NCI-H2227 treated with DMSO at 0.1 percent for 48 hours (cell line): ENCODE measurements at places on chromosomes 12 and 14.
A peak's percentile ranks its signal among the peaks of the same experiment; 100 is the strongest.

GRCh38 chr12:110247340-110248095 is 33.5 kb upstream of the ATP2A2 start:
- no peak for DNase-seq

GRCh38 chr12:62679608-62680007 is 213.0 kb downstream of the MON2 start:
- no peak for DNase-seq

DNA sequence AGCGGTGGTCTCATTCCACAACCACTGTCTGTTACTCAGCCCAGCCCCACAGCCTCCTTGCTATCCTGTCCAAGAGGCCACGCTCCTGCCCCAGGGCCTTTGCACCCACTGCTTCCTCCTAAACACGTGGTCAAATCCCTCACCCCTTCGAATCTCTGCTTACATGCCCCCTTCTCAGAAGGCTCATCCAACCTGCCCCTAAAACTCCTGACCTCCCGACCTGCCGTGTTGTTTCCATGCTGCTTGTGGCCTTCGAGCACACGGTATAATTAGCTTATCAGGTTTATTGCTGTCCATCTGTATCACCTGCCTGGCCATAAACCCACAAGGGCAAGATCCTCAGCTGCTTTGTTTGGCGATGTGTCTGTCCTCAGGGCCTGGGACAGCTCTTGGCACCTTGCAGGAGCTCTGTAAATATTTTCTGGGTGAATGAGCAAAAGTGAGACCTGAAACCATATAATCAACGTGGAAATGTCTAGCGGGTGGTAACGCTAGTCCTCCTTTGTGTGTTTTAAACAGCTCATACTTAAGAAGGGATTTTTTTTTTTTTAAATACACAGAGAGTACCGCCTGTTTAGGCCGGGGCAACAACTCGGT is 36.0 kb downstream of the SCARB1 start:
- peak; percentile 54 for DNase-seq

GRCh38 chr12:115932066-115932465 is 345.4 kb downstream of the MED13L start:
- no peak for DNase-seq

- no peak for DNase-seq
Observed at GRCh38 chr12:18387706-18388105, 126.4 kb downstream of the PIK3C2G start.

DNA sequence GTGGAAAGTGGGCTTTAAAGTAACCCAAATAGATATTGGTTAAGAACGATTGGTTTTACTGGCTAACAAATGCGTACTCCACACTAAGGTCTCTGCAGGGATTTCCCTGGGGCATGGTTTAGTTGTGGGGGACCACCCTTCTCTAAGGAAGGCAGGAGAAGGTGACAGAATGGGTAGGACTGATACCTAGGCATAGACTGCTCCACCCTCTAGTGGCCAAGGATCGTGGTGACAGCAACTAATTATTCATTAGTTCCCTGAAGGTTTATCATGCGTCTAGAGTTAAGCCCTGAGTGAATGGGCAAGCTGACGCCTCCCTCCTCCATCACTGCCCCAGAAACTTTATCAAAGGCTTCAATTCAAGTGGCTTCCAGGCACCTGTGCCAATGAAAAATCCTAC is 9.1 kb downstream of the FAM181A start:
- peak; percentile 4 for DNase-seq

GRCh38 chr14:79581912-79582576 is 629.3 kb downstream of the DIO2 start:
- no peak for DNase-seq

GRCh38 chr14:22973217-22974032 is 8.9 kb downstream of the AJUBA start:
- no peak for DNase-seq

DNA sequence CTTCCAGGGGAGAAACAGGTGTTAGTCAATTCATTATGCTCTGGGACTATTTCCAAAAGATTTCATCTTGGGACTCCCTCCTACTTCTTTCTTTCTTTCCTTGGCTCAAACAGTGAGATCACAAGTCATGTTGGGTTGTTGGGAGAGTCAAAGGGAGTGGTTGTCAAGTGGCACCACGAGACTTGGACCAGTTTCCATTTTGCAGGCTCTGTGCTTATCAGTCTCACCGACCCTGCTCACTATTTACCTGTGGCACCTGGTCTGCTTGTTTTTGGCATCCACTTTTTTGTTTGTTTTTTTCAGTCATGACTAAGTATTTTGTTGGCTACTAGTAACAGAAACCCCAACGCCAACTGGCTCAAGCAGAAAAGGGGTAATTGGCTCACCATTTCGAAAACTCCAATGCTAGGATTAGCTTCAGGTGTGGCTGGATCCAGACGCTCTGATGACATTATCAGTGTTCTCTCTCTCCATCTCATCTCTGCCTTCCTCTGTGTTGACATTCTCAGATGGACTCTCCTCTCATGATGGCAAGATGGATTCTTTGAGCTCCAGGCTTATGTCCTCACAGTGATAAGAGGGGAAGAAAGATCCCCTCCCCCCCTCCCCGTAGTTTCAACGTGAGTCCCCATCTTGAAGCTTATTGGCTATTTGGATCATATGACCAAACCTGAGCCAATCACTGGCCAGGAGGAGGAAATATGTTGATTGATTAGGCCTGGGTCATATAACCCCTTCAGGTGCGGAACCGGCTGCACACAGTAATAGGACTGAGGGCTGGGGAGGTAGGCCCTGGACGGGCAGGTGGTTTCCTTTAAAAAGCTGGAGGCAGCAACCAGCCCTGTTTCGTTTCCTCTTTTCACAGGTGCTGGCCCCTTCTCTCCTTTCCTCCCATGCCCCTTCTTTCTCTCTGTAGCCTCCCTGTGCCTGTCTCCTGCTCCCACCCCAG is 84.2 kb downstream of the AACS start:
- no peak for DNase-seq

DNA sequence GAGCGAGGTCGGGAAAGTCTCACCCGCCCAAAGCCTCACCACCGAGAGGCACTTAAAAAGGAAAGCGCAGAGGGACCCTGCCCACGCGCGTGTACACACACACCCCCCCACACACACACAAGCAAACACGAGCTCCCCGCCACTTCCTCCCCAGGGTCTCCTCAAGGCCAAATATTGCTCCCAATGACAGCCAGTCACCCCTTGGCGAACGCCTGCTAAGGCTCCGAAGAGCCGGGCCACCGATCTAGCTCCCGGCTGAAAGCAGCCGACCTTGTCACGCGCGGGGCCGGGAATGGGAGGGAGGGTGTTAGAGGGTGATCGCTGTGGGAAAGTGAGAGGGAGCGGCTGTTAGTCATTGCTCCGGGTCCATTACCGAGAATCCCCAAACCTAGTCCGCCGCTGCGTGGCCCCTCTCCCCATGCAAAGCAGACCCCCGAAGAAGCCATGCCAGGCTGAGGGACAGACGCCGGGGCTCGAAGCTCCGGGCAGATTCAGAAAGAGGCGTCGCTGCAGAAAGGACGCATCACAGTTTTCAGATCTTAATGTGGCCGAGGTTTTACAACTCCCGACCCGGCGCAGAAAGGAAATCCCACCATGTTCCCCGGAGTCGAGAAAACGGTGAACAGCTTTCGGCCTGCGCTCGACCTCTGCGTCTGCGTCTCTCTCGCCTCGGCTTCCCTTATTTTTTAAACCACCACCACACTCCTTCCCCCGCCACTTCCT is 2.6 kb downstream of the BMP4 start:
- DNase-seq = no peak
